ENCODE measurements at places on chromosomes 6 and 20.
A peak's percentile ranks its signal among the peaks of the same experiment; 100 is the strongest.

- DNase-seq: no peak
Observed at GRCh38 chr6:63649847-63650265, 14.3 kb downstream of the PHF3 start.

DNA sequence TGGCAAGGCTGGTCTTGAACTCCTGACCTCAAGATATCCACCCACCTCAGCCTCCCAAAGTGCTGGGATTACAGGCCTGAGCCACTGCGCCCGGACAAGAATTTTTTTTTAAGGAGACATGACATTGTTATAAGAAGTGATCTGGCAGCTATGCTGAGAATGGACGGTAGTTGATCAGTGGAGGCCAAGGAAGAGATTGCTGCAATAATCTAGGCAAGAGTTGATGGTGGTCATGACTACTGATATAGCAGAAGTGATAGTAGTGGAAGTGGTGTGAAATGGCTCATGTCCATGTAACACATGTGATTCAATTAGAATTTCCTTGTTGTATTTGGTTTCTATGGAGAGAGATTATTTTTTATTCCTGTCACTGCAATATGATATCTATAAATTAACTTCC is 125.3 kb upstream of the CCN2 start:
- DNase-seq: no peak

- DNase-seq: peak; percentile 74
Observed at GRCh38 chr20:38170826-38171674, 6.0 kb upstream of the TGM2 start.

DNA sequence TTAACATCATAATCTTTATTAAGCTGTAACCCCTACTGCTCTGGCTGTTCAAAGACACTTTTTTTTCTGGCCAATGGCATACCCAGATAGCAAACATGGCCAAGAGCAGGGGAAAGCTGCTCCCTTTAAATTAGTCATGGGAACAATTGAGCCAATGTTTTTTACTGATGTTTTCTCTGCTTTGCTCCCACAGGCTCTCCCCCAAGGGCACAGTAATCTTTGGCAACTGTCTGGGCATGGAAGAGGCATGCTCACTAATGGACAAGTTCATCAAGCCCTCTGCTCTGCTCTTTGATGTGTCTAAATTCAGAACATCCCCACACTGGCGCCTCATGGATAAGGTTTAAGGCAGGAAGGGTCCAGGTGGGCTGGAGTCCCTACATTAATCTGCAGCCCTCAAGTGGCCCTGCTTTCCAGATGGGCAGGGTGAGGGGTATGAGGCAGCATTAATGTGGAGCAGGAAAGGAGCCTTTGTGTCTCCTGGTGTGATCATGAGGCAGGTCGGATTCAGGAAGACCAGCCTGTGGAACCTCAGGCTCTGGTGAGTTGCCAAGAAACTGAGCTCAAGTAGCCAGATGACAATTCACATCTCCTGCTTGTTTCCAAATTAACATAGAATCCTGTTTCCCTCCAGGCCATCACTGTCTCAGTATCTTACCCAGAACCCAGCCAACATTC is 227.0 kb upstream of the CST7 start:
- peak; percentile 52 for DNase-seq

GRCh38 chr20:62793757-62794006 is 2.6 kb upstream of the MRGBP start:
- no peak for DNase-seq

DNA sequence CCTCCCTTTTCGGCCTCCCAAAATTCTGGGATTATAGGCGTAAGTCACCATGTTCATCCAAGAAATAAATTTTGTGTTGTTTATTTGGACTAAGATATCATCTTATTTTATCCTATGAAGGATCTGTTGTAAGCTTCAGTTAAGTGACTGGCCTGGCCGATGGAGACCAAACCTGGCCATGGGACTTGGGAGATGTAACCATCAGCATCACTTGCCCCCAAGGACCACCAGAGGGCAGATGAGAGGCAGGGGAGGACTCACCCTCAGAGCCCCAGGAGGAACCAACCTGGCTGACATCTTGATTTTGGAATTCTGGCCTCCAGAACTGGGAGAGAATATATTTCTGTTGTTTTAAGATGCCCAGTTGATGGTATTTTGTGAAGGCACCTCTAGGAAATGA is 266.7 kb downstream of the CDH26 start:
- peak; percentile 57 for DNase-seq

GRCh38 chr6:34455831-34456230 is 10.0 kb upstream of the PACSIN1 start:
- DNase-seq: peak; percentile 15

GRCh38 chr6:138656364-138657064 is 117.1 kb upstream of the CCDC28A start:
- peak; percentile 4 for DNase-seq

GRCh38 chr6:42436825-42437224 is 14.9 kb downstream of the TRERF1 start:
- no peak for DNase-seq

GRCh38 chr20:12535316-12535715 is 473.5 kb upstream of the SPTLC3 start:
- no peak for DNase-seq

GRCh38 chr6:56489559-56489958 is 153.1 kb downstream of the DST start:
- no peak for DNase-seq

DNA sequence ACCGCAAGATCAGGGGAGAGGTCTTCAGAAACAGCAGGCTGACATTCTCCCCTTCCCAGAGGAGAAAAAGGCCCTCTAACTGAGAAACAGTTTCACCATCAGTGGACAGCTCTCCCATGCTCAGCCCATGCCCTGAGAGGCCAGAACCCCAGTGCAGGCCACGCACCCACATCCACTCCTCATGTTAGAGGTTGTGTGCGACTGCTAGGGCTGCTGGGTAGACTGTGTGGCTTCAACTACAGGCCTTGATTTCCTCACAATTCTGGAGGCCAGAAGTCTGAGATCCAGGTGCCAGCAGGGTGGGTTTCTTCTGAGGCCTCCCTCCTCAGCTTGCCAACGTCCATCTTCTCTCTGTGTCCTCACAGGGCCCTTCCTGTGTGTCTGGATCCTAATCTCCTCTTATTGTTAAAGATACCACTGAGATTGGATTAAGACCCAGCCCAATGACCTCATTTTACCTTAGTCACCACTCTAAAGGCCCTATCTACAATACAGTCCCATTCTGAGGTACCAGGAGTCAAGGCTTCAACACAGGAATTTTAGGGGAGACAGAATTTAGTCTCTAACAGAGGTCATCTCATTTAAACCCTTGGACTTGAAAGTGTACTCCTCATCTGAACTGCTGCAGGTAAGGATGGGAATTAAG is 67.7 kb upstream of the CD93 start:
- no peak for DNase-seq

DNA sequence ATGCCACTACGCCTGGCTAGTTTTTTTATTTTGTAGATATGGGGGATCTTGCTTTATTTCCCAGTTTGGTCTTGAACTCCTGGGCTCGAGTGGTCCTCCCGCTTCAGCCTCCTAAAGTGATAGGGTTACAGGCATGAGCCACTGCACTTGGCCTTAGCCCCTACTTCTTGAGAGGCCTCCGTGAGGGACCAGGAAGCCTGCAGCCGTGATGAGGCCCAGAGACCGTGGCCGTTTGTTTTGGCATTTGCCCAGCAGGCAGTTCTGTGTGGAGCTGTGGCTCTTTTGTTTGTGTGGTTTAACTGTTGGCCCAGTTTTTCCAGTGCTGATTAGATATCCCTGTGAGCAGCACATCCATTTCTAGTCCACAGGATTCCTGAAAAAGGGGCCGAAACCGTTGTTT is 39.8 kb downstream of the SRSF3 start:
- DNase-seq: peak; percentile 81

- no peak for DNase-seq
Observed at GRCh38 chr6:160004419-160005175, 35.7 kb downstream of the IGF2R start.

GRCh38 chr6:13851330-13851729 is 37.0 kb upstream of the MCUR1 start:
- no peak for DNase-seq

GRCh38 chr6:129994410-129994809 is 24.0 kb upstream of the L3MBTL3 start:
- DNase-seq: no peak

- DNase-seq: no peak
Observed at GRCh38 chr6:165584541-165584940, 78.5 kb downstream of the PDE10A start.

- no peak for DNase-seq
Observed at GRCh38 chr6:89518352-89519055, 85.6 kb downstream of the ANKRD6 start.

DNA sequence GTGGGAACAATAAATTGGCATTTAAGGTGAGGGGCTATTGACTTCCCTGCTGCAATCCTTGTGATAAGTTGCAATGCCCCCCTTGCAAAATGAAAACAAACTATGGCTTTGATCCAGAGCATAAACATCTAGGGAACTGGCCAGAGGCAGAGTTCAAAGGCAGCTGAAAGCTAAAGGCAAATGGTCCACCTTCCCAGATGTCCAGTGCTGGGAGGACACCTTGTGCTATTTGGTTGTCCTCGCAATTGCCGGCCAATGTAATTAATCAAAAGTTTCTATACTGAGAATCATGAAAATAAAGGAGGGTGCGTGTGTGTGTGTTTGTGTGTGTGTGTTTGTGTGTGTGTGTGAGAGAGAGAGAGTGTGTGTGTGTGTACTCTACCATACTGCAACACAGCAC is 337.4 kb downstream of the CBLN4 start:
- no peak for DNase-seq

- DNase-seq: peak; percentile 77
Observed at GRCh38 chr20:49916146-49917002, 1.0 kb upstream of the SPATA2 start.

- DNase-seq: peak; percentile 29
Observed at GRCh38 chr20:37574199-37574890, 46.7 kb upstream of the BLCAP start.

GRCh38 chr6:28408076-28408802 is 8.7 kb upstream of the ZSCAN12 start:
- DNase-seq: no peak

- DNase-seq: no peak
Observed at GRCh38 chr6:166542580-166542912, 43.9 kb downstream of the RAMACL start.

GRCh38 chr6:31794866-31795615 is 511 bp downstream of the VARS1 start:
- DNase-seq: no peak

DNA sequence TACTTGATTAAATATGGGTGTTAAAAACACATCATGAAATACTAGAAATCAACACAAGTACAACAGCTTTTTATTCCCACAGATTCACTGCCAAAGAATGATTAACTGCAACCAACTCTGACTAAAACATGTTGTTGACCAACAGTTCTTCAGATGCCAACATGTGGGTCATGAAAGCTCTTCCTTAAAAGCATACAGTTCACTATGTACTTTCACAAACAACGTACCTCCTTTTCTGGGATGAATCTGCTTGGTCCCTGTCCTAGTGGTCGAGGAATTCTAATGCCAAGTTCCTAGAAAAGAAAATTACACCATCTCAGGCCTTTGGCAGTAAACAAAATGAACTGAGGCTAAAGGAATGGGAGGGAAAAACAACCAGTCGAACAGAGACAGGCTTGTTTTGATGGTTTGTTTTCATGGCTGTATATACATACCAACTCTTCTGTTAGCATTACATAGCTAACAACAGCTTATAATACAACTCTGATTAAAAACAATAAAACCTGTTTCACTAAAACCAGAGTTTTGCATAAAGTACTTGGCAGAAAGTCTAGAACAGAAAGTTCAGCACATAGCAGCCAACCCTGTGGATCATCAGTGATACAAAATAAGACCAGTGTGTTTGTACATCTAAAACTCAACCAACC is 92.5 kb downstream of the SESN1 start:
- peak; percentile 5 for DNase-seq

GRCh38 chr20:20491110-20491783 is 123.3 kb downstream of the INSM1 start:
- no peak for DNase-seq

- no peak for DNase-seq
Observed at GRCh38 chr6:32184084-32184640, at the start of gene AGER. Gene AGER, minus strand, starts transcription at chr6:32184253. Its CDS starts 31 bp downstream, at chr6:32184222.
